ENCODE measurements at places on chromosomes 7 and 10.

- DNase-seq = no peak
Measured at GRCh38 chr7:16205466-16205865, 215.9 kb downstream of the CRPPA start.

DNA sequence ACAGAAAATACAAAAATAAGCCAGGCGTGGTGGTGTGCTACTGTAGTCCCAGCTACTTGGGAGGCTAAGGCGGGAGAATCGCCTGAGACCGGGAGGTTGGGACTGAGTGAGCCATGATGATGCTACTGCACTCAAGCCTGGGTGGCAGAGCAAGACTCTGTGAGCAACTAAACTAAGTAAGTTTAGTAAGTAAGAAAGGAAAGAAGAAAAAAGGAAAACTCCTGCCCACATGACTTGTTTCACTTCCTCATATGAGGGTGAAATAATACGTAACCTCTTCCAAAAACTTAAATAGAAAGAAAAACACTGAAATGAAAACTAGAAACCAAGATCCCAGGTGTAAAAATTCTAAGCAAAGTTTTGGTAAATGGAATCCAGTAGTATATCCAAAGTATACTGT, 79.6 kb downstream of the LARP4B start:
- DNase-seq = no peak

DNA sequence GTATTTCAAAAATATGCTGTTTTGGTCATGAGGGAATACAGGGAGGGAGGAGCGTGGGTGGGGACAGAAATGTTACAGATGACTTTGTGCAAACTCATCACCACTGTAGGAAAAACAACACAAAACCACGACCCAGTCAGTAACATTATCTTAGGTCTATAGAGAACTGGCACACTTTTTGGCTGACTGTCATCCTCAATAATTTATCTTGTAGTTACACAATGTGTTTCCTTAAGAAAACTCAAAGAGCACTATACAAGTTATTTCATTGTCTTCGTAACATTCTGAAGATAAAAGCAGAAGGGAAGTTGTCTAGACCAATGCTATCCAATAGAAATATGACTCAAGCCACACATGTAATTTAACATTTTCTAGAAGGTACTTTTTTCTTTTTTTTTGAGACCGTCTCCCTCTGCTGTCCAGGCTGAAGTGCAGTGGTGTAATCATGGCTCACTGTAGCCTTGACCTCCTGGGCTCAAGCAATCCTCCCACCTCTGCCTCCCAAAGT, 16.9 kb upstream of the CDK14 start:
- no peak for DNase-seq

GRCh38 chr7:87170828-87171227, 18.6 kb downstream of the DMTF1 start:
- DNase-seq = no peak

- DNase-seq = no peak
Measured at GRCh38 chr7:124943472-124943871, 13.8 kb upstream of the POT1 start.

- DNase-seq = no peak
Measured at GRCh38 chr10:89373916-89374711, 3.7 kb upstream of the IFIT1B start.

DNA sequence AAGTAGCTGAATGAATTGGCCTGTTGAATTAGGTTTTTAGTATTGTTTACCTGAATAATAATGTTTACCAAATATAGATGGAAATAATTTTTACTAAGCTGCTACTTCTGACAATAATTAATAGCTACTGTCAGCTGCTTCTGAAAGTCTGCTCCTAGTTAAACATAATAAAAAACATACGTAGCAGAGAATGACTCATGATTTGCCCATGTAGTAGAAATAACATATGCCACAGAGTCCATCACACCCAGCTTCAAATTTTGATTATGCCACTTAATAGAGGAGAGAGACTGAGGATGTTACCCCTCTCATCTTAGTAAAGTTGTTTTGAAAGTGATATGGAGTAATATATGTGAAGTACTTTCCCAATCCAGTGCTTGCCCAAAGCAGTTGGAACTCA, 57.6 kb upstream of the MDFIC start:
- DNase-seq = no peak

DNA sequence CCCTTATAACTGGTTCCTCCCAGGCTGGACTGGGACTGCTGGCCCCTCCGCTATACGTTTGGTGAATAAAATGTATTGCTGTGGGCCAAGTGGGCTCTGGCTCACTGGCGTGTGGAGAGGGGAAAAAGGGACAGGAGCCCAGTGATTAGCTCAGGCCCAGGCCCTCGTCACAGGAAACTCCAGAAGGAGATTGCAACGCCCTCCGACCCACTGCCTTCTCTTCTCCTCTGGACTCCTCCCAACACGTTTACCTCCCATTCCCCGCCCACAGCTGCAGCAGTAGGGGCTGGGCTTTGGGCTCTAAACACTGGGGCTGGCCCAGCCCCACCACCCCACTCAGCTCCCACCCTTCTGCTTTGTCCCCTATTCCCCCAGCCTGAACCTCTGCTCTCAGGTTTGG, 173.9 kb downstream of the NEURL1 start:
- no peak for DNase-seq

DNA sequence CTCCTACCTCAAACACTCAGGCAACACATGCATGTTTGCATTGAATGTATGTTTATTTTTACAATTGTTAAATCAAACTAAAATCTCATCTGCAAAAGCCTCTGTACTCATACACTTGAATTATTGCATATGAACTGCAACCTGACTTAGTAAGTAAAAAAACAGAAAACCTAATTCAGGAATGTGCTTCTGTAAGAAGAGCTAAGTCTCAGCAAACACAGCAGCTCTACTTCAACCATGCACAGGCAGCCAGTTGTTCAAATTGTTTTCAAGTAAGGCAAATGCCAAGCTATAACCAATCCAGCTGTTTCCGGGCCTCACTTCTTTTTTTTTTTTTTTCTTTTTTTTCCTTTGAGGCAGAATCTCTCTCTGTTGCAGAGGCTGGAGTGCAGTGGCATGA, 93.5 kb upstream of the MALRD1 start:
- DNase-seq = no peak

GRCh38 chr7:47179812-47180515, 401.9 kb downstream of the TNS3 start:
- DNase-seq = no peak

- DNase-seq = no peak
Measured at GRCh38 chr7:45588466-45588865, 14.3 kb downstream of the ADCY1 start.

GRCh38 chr7:50304911-50305582, 531 bp downstream of the IKZF1 start:
- DNase-seq = peak; percentile 72

DNA sequence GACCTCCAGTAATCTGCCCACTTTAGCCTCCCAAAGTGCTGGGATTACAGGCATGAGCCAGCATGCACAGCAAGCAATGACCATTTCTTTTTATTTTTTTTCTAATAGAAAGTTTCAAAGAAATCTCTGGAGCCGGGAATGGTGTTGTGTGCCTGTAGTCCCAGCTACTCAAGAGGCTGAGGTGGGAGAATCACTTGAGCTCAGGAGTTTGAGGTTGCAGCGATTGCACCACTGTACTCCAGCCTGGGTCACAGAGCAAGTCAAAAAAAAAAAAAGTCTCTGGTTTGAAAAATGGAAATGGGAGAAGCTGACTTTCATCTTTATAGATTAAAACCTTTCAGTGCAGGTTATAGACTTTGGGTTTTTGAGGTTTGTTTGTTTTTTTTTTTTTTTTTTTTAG, 44.8 kb upstream of the KMT2E start:
- DNase-seq = no peak

DNA sequence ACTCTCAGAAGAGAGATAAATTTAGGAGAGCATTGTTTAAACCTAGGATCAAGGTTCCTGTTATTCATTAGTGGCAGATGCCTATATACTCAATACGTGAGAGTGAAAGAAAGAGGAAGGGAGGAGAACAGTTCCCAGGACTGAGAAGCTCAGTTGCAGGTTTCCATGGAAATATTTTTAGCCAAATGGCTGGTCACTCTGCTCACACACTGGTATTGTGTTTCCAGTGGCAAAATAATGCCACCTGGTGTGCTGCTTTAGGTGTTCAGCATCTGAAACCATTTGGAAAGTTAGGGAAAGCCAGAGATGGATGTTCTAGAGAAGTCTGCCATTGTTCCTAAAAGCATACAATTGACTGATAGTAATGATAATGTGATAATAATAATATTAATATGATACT, 827.7 kb downstream of the SORCS3 start:
- no peak for DNase-seq

GRCh38 chr10:11331726-11332125, 279.7 kb downstream of the USP6NL start:
- no peak for DNase-seq

GRCh38 chr7:17590221-17590620, 291.8 kb downstream of the AHR start:
- no peak for DNase-seq

DNA sequence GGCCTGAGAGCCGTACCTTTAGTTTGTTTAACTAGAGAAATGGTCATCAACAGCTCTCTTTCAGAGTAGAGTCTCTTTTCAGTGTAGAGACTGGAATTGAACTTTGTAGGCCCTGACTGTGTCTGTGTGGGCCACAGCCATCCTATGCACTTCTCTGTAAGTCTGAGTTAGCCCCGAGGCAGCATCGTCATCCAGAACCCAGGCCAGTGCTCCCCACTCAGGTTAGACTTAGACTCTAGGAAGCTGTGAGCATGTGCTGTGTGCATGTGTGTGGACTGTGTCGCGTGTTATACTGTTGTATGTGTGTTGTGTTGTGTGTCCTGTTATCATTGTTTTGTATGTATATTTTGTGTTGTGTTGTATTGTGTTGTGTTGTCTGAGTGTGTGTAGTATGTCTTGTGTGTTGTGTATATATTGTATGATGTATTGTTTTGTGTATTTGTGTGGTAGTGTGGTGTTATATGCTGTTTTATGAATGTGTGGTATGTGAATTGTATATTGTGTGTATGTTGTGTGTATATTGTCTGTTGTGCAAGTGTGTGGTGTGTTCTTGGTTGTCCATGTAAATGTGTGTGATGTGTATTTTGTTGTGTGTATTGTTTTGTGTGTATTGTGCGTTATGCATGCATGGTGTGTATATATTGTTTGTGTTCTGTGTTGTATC, 18.1 kb upstream of the NCAPG2 start:
- no peak for DNase-seq

DNA sequence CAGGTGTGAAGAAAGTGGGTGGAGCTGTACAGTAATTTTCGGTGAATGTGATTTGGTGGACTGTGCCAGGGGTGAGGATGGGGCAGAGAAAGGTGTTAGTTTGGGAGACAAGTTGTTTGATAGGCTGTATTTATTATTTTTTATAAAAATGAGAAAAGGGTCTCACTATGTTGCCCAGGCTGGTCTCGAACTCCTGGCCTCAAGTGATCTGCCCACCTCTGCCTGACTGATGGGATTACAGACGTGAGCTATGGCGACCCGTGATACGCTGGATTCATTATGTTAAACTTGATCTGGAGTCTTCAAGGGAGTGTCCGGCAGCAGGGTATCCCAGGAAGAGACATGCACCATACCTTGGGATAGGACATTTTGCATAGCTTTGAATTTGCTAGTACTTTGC, 1.3 kb downstream of the KAT6B start:
- DNase-seq = no peak

DNA sequence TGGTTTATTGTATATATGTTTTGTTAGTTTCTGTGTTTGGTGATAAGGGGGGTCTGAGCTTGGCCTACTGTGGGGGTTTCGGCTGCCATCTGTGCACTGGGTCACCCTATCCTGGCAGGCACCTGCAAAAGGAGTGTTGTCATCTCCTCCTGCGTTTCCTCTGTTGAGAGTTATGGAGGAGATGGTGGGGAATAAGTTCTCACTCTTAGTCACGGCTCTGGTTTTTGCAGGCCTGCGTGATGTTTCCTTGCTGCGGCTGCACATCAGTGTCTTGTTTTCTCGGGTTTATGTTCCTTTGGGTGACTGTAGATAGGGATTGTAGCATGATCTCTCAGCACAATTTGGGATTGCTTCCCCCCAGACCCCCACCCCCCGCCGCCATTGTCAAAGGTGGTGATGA, 36.8 kb downstream of the CCM2 start:
- DNase-seq = no peak

DNA sequence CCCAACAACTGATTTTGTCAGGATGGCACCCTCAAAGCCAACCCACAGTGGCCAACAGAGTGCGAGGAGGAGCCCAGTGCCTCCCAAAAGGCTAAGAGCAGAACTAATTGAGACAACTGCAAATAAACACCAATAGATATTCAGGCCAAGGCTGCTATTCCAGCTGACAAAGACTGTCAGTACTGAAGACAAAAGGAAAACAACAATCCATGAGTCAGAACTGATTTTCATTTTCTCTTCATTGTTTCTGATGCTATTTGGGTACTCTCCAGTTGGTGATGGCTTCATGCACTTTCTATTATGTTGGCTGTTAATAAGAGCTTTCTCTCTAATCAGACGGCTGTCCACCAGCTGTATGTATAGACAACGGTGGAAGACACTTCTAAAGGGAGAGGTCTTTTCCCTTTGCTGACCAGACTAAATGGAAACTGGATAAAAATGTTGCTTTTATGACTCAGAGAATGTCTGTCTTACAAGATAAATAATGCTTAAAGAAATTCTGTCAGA, 515.9 kb downstream of the PARD3 start:
- DNase-seq = no peak

DNA sequence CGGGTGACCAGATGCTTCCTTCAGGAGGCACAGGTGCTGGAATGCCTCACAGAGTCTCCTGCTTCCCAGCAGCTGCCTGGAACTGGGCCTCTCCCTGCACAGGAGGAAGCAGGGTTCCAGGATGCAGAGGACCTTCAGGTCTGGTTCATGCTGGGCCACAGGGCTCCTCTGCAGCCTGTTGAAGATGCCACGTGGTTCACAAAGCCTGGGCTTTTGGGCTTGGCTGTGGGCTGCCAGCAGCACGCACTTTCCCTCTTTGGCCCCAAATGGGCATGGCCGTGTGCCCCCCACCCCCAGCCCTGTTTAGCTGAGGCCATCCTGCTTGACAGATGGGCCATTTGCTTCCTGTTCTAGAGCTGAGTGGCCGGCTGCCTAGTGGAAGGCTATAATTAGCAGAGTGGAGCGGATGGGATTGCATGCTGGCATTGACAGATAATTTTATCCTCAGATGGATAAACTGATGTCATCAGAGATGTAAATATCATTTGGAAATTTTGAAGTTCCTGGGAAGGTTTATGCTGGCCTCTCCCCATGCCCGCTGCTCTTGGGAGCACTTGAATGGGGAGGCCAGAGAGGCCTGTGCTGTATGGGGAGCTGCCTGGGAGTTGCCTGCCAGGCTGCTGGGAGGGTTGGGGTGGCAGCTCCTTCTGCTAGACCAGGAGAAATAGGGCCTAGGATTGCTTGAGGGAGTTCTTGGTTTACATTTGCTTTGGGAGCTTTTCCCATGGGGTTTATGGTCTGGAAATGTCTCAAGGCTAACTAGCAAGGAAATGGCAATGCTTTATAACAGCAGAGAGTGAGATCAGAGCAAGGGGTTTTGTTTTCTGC, 28.2 kb downstream of the TSPAN15 start:
- no peak for DNase-seq
